Right atrium auricular region (tissue), 2 donors: ENCODE measurements at places on chromosomes 3 and 15.

GRCh38 chr3:84265768-84266167, 693.0 kb upstream of the CADM2 start:
- no peak overlapping the region for H3K27ac ChIP-seq
- no peak overlapping the region for H3K4me3 ChIP-seq
- DNase-seq, result no peak
- no peaks in the 10 kb centered on the region for H3K36me3 ChIP-seq
- no peaks in the 10 kb centered on the region for H3K4me1 ChIP-seq
- no peaks in the 10 kb centered on the region for H3K27me3 ChIP-seq

DNA sequence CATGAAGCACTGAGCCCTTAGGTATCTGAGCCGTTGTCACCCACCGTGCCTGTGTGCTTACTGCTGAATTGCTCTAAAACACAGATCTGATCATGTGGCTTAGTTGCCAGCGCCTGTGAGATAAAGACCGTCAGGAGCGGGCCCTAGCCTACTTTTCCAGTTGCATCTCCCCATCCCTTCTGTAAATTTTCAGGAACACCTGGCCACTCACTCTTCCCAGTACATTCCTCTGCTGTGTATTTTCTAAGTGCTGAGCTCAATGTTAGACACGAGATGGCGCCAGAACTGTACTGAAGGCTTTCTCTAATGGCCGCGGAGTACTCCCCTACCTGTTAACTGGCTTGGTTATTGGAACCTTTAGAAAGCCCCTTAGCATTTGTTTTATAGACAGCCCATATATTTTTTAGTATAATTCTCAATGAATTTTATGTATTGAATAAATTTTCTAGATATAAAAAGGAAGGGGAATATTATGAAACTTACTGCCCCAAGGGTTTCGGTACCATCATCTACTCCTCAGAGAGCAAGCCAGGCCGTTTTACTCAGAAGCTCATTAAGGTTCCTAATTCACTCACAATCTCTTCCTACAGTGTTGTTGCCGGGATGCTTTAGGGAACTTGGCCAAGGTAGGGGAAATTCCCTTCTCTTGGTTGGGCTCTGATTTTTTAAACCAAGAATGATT, 16.7 kb upstream of the WNT7A start:
- H3K27me3 ChIP-seq, result no peaks in the 10 kb centered on the region
- H3K36me3 ChIP-seq, result no peaks in the 10 kb centered on the region
- no peak for DNase-seq

- no peak overlapping the region for H3K27ac ChIP-seq
- no peak overlapping the region for H3K4me3 ChIP-seq
- H3K27me3 ChIP-seq, result no peaks in the 10 kb centered on the region
- no peaks in the 10 kb centered on the region for H3K36me3 ChIP-seq
Observed at GRCh38 chr15:87672309-87673288, 583.9 kb downstream of the NTRK3 start.

- H3K27ac ChIP-seq, result no peak overlapping the region
- H3K27me3 ChIP-seq, result no peaks in the 10 kb centered on the region
- no peaks in the 10 kb centered on the region for H3K36me3 ChIP-seq
Observed at GRCh38 chr15:40859206-40859851, 14.7 kb downstream of the RHOV start.

DNA sequence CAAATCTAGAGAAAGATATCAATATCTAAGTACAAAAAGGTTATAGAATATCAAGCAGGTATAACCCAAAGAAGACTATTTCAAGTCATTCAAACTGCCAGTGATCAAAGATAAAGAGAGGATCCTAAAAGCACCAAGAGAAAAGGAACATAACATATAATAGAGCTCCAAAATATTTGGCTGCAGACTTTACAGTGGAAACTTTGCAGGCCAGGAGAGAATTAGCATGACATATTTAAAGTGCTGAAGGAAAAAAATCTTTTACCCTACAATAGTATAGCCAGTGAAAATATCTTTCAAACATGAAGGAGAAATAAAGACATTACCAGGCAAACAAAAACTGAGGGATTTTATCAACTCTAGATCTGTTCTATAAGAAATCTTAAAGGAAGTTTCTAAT, 254.3 kb upstream of the ARHGEF26 start:
- no peaks in the 10 kb centered on the region for H3K36me3 ChIP-seq
- H3K27me3 ChIP-seq, result no peaks in the 10 kb centered on the region
- no peak overlapping the region for H3K27ac ChIP-seq
- no peaks in the 10 kb centered on the region for H3K4me1 ChIP-seq
- DNase-seq, result no peak
- no peak overlapping the region for H3K4me3 ChIP-seq

GRCh38 chr3:99545941-99546580, 92.3 kb upstream of the COL8A1 start:
- no peak for DNase-seq
- H3K27ac ChIP-seq, result peak overlapping the region; percentile 58
- no peak overlapping the region for H3K4me3 ChIP-seq

DNA sequence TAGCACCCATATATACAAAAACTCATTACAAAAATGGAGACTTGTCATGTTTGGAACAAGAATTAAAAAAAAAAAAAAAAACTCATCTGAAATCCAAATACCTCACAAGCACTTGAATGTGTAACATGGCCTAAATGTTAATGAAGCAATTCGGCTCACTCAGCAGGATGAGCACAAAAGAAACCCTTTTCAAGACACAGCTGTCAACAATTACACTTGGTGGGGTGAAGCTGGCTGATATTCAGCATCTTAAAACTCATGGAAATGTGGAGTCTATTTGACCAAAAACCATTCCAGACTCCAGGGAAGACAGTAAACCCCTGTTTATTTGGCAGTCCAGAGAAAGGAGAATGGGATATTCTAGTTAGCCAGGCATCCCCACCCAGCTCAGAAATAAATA, 205.4 kb upstream of the TSC22D2 start:
- DNase-seq, result no peak
- H3K27ac ChIP-seq, result no peak overlapping the region
- H3K36me3 ChIP-seq, result no peaks in the 10 kb centered on the region
- no peaks in the 10 kb centered on the region for H3K27me3 ChIP-seq
- H3K4me3 ChIP-seq, result no peak overlapping the region

GRCh38 chr15:47824147-47824546, 106.8 kb downstream of the SEMA6D start:
- H3K4me3 ChIP-seq, result no peak overlapping the region
- no peak for DNase-seq
- no peaks in the 10 kb centered on the region for H3K27me3 ChIP-seq
- no peak overlapping the region for H3K27ac ChIP-seq

DNA sequence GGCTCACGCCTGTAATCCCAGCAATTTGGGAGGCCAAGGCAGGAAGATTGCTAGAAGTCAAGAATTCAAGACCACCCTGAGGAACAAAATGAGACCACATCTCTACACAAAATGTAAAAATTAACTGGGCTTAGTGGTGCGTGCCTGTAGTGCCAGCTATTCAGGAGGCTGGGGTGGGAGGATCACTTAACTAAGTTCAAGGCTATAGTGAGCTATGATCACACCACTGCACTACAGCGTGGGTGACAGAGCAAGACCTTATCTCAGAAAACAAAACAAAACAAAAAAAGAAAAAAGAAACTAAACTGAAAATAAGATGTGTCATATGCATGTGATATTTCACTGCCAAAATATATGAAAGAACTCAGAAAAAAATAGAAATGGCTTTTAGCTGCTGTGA, 243.3 kb upstream of the CCDC54 start:
- H3K36me3 ChIP-seq, result no peaks in the 10 kb centered on the region
- DNase-seq, result no peak
- H3K27me3 ChIP-seq, result no peaks in the 10 kb centered on the region
- no peaks in the 10 kb centered on the region for H3K4me1 ChIP-seq
- H3K4me3 ChIP-seq, result no peak overlapping the region
- no peak overlapping the region for H3K27ac ChIP-seq

DNA sequence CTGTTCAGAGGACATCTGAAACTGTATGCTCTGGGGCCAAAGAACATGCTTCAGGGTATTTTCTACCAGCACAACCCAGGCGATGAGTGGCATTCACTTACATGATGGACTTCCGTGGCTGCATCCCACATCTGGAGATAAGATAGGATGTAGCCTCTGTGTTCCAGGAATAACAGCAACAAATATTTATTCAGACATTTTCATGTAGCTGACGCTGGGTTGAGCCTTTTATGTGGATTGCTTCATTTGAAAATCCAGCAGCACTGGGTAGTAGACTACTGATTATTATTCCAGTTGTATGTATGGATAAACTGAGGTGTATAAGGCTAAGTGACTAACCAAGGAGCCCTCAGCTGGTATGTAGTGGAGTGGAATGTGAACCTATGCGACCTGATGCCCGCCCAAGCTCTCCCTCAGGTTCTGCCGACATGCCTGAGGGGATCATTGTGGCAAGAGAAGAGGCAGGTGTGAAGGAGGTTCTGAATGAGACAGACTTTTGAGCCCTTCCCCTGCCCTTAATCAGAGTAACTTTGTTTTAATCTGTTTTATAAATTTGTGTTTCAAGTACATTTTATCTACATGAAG, 25.9 kb upstream of the ABHD10 start:
- H3K27me3 ChIP-seq, result no peaks in the 10 kb centered on the region
- H3K27ac ChIP-seq, result no peak overlapping the region
- peaks cover 11% of the 10 kb centered on the region for H3K36me3 ChIP-seq
- DNase-seq, result no peak
- no peaks in the 10 kb centered on the region for H3K4me1 ChIP-seq

DNA sequence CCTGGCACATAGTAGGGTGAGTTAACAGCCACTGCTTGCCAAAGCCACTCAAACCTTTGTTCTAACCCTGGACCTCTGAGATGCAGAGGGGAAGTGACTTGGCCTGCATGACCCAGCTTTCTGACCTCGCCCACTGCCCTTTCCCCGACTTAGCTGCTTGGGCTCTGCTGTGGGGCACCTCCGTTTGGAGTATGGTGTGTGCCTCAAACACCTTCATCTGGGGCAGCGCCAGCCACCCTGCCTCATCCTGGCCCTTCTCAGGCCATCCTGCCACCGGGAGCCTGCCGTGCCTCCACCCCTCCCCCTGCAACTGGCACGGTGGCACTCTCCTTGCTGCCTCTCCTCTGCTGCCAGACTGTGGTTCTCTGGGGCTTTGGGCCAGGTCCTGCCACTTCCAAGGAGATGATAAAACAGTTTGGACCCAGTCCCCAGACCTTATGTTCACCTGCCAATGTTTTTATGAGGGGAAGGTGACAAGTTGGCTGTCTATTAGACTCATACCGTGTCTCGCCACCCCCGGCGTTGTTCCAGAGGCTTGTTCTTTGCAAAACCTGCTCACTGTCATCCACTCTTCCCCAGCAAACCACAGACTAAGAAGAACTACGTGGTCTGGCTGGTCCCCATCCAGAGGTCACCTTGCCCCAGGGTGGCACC, 32.2 kb downstream of the SLC6A6 start:
- H3K4me3 ChIP-seq, result no peak overlapping the region
- H3K27ac ChIP-seq, result peak overlapping the region; percentile 71
- no peak for DNase-seq

- DNase-seq, result no peak
- H3K4me3 ChIP-seq, result no peak overlapping the region
- H3K27ac ChIP-seq, result no peak overlapping the region
- H3K4me1 ChIP-seq, result no peaks in the 10 kb centered on the region
Observed at GRCh38 chr3:55373423-55373822, 113.7 kb downstream of the WNT5A start.

DNA sequence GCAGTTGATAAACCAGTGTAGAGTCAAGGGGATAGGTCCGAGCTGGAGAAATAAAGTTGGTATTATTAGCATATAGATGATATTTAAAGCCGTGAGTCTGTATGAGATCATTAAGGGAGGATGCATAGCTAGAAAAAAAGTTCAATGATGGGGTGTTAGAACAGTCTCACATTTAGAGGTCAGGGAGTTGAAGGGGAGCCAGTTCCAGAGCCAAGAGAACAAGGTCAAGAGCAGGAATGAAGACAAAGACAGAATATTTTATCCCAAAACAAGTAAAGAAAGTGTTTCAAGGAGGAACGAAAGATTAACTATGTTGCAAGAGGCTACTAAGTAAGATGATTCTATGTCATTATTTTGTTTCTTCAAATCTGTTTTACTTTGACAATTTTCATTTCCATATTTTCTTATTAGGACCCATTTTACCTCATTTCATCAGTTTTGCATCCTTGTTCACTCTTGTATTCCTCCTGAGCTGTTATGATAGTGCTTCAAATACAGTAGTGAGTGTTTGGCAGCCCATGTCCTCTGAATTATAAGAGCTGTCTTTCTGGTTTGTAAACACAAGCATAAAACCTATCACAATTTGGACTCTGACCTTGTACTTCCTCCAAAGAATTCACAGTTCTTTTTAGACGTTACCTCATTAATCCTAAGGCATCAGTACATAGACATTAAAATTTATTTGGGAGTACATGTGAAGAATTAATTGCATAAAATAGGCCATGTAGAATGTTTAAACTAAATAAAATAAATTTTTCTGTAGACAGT, 695.7 kb upstream of the NECTIN3 start:
- H3K27ac ChIP-seq, result no peak overlapping the region
- H3K36me3 ChIP-seq, result no peaks in the 10 kb centered on the region
- DNase-seq, result no peak
- H3K27me3 ChIP-seq, result no peaks in the 10 kb centered on the region

GRCh38 chr3:126245811-126246727, 65.7 kb upstream of the ALDH1L1 start:
- H3K4me3 ChIP-seq, result no peak overlapping the region
- H3K4me1 ChIP-seq, result no peaks in the 10 kb centered on the region
- H3K27me3 ChIP-seq, result no peaks in the 10 kb centered on the region
- DNase-seq, result no peak
- H3K36me3 ChIP-seq, result no peaks in the 10 kb centered on the region
- no peak overlapping the region for H3K27ac ChIP-seq
